ENCODE measurements at places on chromosomes 5 and 9.

- DNase-seq, result no peak
Measured at GRCh38 chr5:57207007-57207653, 33.3 kb downstream of the GPBP1 start.

DNA sequence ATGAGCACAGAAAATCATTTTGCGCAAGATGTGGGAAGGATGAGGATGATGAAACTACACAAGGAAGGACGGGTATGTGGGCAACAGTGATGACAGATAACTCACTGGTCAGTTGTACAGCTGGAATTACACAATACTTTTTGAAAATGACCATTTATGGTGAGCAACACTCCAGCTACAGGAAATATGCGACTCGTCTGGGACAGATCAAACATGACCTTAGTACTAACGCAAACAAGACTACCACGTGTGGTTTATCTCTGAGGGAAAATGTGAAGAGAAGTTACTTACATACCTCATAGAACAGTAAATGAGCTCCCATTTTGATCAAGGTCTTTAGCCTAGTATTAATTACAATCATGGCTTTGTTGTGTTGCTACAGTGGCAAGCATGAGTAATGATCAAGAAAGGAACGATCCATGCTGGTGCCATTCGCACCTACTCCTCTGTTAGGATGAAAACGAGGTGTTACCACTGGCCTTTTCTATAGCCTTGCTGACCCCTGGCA is 456.9 kb downstream of the BNC2 start:
- DNase-seq, result peak; percentile 3

- no peak for DNase-seq
Measured at GRCh38 chr9:82410306-82410705, 421.7 kb downstream of the SPATA31D1 start.

GRCh38 chr9:122394265-122395125 is 23.7 kb downstream of the PTGS1 start:
- no peak for DNase-seq

- DNase-seq, result peak; percentile 9
Measured at GRCh38 chr9:20659474-20659967, 24.5 kb upstream of the FOCAD start.

DNA sequence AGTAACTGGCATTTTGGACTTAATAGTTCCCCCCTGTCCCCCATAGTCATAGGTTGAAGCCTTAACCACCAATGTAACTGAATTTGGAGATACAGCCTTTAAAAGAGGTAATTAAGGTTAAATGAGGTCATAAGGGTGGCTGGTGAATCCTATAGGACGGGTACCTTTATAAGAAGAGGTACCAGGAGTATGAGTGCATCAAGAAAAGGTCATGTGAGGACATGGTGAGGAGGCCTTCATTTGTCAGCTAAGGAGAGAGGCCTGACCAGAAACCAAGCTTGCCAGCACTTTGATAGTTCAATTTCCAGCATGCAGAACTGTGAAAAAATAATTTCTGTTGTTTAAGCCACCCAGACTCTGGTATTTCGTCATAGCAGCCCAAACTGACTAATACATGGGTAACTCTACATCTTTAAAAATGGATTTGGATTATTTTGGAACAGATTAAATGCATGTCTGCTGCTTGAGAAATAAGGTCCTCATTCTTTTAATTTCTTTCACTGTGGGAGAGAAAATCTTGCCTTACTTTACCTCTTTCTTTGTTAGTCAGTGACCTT is 9.7 kb downstream of the RASA1 start:
- DNase-seq, result no peak

DNA sequence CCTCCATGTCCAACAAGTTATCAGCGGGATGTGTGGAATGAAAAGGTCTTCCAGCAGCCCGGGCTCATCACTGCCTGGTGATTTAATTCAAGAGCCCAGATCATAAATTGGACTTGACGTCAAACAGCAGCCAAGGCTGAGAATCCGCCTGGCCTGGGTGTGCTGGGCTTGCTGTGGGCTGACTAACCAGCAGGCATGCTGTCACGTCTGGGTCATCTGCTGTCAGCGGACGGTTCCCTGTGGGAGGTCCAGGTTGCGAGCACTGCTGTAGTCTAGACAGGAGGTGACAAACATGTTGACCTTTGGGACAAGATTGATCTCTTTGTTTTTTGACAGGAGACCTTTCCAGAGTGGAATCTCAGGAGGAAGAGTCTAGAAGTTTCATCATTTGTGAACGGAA is 289.7 kb downstream of the OSTF1 start:
- no peak for DNase-seq

DNA sequence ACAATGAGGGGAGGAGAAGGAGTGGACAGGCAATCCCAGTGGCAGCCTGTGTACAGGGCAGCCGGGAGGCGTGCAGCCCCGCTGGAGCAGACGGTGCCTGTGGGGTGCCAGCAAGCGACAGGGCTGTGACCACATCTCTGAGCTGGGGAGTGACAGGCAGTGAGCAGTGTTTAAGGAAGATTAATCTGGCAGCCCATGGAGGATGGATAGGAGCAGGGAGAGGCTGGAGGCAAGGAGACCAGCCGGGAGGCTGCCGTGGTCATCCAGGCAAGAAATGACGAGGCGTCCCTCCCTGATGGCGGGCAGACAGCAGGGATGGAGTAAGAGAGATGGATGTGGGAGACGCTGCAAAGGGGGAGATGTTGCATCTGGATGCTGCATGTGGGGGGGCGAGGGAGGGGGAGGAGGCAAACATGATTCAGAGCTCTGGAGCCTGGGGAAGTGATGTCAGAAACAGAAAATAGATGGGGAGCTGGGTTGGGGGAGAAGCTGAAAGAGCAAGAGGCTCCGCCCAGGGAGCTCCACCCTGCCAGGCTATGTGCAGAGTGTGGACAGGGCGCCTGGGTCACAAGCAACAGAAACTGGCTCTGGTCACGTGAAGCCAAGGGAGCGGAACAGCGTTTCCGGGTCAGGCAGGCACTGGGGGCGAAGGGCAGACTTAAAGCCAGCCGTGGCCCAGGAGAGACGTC is 12.6 kb downstream of the UNC5A start:
- DNase-seq, result no peak

GRCh38 chr5:208449-209114 is 9.4 kb downstream of the CCDC127 start:
- no peak for DNase-seq

DNA sequence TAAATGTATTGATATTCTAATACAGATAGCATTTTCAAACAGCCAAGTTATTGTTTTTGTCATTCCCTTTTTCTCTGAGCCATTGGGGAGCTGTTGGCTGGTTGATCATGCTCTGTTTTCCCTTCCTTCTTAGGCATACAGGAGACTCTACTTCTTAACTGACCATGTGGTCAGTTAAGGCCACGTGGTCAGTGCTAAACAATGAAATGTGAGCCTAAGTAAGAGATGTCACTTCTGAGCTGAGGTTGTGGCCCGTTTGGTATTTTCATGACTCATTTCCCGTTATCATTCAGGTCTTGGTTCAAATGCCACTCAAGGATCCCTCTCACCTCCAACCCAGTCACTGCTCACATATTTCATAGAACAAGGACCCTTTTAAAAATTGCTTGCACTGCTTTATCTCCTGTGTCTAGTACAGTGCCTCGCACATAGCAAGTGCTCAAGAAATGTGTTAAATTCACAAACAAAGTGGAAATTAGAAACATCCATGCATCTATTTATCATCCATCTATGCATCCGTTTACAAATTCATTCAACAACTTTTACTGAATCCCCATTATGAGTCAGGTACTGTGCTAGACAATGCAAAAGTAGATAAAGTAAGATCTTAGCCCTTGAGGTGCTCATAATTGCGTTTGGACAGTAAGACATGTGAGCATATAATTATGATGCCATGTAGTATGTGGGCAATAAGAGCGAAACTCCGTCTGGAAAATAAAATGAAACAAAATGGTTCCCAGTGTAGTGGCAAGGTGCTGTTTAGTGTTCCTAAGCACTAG is 50.7 kb downstream of the ARRDC3 start:
- no peak for DNase-seq

DNA sequence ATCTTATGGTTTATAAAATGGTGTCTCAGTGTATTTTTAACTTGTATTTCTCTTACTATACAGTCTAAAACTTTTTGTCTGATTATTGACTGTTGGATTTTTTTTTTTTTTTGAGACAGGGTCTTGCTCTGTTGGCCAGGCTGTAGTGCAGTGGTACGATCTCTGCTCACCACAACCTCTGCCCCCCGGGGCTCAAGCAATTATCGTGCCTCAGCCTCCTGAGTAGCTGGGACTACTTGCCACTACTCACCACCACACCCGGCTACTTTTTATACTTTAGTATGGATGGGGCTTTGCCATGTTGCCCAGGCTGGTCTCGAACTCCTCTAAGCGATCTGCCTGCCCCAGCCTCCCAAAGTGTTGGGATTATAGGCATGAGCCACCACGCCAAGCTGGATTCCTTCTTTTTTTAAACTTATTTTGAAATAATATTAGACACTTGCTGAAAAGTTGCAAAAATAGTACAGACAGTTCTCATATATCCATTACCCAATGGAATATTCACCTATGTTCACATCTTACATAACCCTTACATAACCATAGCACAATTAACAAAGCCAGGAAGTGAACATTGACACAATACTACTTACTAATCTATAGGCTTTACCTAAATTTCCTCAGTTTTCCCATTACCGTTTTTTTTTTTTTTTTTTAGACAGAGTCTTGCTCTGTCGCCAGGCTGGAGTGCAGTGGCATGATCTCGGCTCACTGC is 47.2 kb downstream of the STOM start:
- DNase-seq, result no peak

- no peak for DNase-seq
Measured at GRCh38 chr9:21657966-21658667, 144.3 kb upstream of the MTAP start.

- no peak for DNase-seq
Measured at GRCh38 chr5:9533096-9533495, 12.8 kb downstream of the SEMA5A start.

DNA sequence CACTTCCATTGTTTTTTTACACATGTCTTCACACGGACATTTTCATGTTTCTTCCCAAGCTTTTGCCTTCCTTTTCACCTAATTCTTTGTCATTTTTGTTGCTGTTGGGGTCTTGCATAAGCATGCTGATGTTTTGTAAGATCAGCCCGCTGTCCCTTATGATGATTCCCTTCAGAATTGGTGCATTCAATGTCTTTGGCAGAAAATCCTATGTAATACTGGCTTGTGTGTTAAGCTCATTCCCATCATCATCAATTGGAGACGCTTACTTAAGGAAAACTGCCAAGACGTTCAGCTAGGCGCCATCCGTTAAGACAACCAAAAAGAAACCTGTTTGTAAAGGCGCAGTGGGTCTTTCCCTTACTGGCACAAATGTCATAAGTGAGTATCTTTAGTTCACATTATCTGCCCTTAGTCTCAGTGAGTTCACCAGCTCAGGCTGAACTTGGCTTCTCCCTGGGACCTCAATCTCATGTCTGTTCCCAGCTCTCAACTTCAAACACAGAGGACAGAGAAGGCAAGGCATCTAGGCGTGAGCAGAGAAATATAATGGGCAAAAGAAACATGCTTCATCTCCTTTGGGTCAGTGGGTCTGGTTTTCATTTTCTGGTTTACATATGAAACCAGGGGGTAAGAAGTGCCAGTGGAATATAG is 97.9 kb downstream of the EFNA5 start:
- DNase-seq, result no peak

- no peak for DNase-seq
Measured at GRCh38 chr5:140733098-140733497, 32.9 kb downstream of the ZMAT2 start.

- DNase-seq, result peak; percentile 81
Measured at GRCh38 chr5:142320430-142320738, 4.4 kb downstream of the SPRY4 start.

GRCh38 chr5:32428426-32428825 is 16.1 kb downstream of the ZFR start:
- no peak for DNase-seq

DNA sequence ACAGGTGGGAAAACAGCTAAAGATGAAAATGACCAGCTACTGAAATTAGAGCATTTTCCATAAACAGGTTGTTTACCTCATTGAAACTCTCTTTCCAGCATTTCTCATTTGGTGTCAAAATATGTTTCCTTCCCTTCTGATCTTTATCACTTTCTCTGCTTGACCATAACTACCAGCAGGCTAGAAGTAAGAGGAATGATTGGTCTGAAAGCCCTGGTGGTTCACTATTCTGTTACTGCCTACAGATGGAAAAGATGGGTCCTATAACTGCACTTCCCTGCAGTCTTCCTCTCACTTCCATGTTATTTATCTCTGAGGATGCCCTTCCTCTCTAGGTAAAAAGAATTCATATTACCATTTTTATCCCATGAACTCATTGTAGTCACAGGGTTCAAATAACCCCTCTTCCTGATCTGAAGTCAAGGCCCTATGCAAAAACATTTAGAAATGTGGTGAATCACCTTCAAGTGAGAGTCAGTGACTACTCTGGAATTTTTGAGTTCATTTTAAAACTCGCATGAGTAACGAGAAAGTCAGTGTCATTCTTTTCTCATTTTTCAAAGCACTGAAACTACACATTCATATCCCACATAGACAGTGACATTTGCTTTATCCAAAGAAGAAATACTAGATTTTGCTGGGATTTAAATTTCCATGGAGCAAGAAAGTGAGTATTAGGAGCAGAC is 51.7 kb downstream of the ZNF474 start:
- no peak for DNase-seq

- no peak for DNase-seq
Measured at GRCh38 chr5:10860645-10861422, 99.8 kb upstream of the DAP start.

GRCh38 chr5:110053824-110054223 is 364.1 kb downstream of the MAN2A1 start:
- no peak for DNase-seq

- no peak for DNase-seq
Measured at GRCh38 chr9:95494022-95494415, 22.8 kb downstream of the PTCH1 start.

- DNase-seq, result no peak
Measured at GRCh38 chr5:169635936-169636335, 1.1 kb upstream of the DOCK2 start.

DNA sequence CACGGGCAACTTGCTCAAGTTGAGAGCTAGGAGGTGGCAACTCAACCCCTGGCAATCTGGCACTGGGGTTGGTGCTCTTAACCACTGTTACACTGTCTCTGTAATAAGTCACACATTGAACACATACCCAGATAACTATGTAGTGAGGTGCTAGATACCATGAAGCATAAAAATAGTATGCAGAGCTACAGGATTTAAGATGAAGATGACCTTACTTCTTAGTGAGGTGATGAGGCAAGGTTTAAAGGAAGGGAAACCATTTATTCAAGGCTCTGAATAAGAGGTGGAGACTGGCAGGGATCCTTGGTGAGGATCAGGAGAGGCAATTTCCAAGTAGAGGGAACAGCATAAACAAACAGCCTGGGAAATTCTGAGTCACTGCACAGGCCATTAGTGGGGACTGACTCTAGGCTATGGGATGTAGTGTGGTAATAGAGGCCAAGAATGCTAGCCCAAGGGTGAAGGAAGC is 67.6 kb upstream of the NR3C1 start:
- no peak for DNase-seq

DNA sequence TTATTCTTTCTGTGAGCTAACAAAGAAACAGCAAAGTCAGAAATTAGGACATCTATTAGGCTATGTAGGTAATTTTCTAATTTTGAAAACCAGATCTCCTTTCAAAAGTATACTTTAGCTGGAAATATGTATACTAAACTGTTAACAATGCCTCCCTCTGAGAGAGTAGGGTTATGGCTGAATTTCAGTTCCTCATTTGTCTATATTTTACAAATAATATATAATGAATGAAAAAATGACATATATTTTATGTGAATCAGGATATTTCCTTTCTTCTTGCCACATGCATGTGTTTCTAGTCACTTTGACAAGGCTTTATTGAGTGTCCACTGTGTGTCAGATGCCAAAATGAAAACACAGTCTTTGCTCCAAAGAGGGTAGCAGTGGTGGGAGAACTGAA is 15.4 kb downstream of the HACD4 start:
- DNase-seq, result no peak

GRCh38 chr9:98658951-98659351 is 49.8 kb downstream of the GABBR2 start:
- no peak for DNase-seq
